NCI-H510A (cell line): ENCODE measurements at places on chromosomes 1 and 21.

- DNase-seq = no peak
Observed at GRCh38 chr1:12616709-12617373, 1.2 kb downstream of the DHRS3 start.

- no peak for DNase-seq
Observed at GRCh38 chr1:145962157-145963102, 1.9 kb downstream of the ANKRD34A start.

DNA sequence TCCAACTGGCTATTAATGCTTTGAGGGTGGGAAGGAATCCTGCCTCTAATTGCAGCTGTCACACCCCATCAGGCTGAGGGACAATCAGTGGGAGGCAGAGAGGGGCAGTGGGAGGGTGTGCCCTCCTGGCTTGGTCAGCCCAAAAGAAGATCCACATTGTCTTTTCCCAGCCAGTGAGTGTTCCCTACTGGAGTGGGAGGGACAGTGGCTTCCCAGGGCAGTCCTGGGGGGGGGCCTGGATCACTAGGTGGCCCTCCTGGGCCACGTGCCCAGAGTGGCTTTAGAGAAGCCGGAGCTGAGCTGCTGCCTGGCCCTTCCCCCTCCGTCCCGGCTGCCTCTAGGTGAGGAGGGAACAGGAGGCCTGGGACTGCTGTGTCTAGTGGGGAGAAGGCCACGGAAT lies 14.0 kb downstream of the INKA2 start:
- no peak for DNase-seq

DNA sequence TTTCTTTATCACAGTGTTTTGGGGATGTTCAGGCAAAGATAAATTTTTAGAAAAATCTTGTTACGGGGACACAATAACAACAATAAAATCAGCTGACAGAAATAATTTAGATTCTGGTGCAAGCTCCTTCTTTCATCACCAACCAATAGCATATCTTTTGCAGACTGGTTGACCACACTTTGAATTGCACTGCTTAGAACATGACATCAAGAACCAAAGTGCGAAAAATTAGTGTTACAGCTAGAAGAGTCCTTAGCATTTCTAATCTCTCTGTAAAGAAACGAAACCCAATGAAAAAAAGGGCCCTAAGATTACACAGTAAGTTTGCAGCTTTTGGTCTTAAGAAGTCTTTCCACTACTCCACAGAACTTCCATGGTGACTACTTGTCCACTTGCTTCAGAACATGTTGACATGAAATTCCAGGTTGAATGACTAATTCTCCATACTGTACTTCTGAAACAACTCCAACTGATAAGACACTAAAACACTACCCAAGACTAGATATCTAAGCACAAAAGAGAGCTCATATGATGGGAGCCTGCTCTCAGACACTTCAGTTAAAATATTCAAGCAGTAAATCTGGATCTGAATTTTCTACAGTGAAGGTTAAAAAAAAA lies 31.3 kb downstream of the XKR8 start:
- DNase-seq = no peak

DNA sequence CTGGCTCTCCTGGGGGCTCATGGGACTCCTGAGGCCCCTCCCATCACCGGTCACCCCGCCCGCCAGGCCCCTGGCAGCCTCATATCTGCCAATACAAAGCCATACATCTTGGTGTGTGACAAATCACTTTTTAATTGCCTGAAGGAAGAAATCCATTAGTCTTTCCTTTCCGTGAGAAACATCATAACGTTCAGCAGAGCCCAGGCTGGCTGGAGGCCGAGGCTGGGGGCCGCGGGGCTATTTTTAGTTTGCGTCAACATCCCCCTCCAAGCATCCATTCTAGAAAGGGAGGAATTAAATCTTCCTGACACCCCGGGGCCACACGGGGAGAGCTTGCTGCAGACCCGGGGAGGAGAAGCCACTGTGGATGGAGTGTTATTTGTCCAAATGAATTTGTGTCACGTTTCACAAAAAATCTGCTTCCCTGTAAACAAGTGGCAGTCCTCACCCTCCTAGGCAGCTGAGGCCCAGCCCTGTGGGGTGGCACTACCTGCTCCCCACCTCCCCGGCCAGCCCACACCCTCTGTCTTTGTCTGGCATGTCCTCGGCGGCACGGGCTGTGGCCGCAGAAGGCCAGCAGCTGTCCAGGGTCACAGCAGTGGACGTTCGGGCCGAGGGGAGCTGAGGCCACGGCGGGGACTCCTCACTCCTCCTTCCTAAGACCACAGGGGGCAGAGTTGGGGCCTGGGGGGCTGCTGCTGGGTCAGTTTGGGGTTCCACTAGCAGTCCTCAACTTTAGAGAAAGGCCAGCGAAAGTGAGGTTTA lies 236.9 kb upstream of the VAMP3 start:
- no peak for DNase-seq

DNA sequence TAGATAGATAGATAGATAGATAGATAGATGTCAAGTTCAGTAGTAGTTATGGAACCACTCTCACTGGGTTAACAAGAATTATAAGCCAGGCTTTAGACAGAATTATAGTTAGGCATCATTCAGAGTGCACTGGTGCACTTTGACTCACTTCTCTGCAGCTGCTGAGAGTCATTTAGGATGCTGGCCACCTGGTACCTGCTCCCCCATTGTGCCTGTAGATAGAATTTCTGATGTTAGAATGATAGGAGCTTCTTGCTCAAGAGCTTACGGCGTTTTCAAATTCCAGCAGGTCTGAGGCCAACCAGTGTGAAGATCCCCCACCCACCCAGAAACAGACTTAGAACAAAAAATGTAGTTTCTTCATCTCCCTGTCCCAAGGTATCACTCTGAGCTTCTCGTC lies 107.8 kb upstream of the HMCN1 start:
- DNase-seq = no peak

DNA sequence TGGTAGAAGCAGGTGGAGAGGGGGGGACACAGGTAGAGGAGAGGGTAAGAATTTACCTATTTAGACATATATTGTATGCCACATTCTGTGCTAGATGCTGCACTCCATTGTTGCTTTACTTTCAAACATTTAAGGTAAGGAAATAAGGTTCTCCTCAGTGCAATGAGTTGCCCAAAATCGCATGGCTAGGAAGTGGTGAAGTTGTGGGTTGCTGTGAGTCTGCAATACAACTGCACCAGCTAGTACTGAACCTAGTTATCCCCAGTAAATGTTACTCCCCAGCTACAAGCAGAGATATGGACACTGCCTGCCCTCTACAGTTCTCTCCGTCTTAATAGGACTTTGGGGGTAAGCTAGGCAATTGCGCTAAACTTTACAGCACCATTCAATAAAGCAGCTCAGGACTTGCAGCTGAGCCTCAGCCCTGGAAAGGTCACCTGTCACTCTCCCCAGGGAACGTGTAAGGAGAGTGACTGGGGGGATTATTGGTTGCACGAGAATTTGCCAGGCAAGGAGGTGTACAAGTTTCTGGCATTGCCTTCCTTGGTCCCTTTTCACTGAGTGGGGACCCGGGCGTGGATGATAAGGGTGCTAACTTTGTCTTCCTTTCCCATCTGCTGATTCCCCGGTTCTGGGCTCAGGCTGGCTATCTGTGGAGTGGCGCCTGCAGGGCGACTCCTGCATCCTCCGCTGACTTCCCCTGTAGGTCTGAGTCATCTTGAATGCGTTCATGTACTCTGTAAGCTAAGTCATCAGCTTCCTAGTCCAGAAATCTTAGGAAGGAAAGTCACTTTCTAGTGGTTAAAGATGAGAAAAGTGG lies 71.3 kb upstream of the CNTN2 start:
- no peak for DNase-seq

- DNase-seq = no peak
Observed at GRCh38 chr1:178470411-178470960, 26.3 kb downstream of the CLEC20A start.

- no peak for DNase-seq
Observed at GRCh38 chr1:76799700-76800099, 67.6 kb upstream of the ST6GALNAC5 start.
